NCI-H526 treated with DMSO at 0.1 percent for 48 hours (cell line): ENCODE measurements at places on chromosomes 13 and 19.

DNA sequence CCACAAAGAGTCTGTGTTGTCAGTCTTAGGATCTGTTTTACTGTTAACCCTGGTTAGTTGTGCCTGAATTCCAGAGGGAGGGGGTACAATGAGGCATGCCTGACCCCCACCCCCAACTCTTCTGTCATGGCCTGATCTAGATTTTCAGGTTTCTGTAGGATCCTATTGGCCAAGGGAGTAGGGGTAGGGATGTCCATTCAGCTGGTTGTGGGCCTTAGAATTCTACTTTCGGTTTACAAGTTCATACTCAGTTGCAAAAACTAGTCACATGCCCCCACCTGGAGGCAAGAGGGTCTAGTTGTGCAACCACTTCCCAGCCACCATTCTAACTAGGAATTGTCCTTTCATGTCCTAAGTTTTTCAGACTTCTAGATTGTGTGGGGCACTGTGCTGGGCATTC is 94.3 kb upstream of the MBNL2 start:
- DNase-seq, result no peak

GRCh38 chr19:16071072-16071691 is 5.1 kb upstream of the TPM4 start:
- DNase-seq, result no peak

- DNase-seq, result no peak
Measured at GRCh38 chr19:50242581-50242980, 39.2 kb downstream of the MYH14 start.

DNA sequence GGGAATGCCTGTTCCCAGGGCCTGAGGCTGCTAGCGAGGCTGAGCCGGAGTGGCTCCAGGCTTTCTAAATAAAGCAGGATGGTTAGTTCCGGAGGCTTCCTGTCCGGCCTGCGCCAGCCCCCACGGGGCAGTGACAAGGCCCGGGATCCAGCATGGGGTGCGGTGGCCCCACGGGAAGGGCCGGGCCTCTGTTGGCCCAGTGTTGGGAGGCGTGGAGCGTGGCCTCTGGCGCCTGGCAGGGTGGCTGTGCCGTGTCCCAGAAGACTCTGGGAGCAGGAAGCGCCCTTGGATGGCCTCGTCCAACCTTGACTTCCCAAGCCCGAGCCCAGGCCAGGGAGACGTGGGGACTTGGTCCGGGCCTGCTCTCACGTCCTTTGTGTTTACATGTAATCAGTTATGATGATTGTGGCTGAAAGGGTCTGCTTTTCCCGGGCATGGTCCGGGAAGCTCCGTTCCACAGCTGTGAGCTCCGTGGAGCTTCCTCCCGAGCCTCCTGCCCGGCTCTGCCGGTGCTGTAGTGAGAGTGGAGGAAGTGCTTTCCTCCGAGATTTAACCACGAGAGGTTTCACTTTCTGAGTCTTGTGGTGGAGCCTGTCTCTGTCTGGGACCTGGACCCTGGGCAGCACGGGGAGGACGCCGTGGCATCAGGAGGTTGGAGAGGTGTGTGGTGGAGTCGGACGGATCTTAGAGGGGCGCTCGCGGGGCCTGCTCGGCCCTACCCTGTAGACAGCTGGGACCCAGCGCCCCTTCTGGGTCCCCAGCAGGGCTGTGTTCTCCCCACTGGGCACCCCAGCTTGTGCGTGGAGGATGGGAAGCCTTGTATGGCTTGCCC is 4.6 kb downstream of the GNA11 start:
- DNase-seq, result no peak

GRCh38 chr19:30999726-31000125 is 349.5 kb downstream of the TSHZ3 start:
- DNase-seq, result no peak

DNA sequence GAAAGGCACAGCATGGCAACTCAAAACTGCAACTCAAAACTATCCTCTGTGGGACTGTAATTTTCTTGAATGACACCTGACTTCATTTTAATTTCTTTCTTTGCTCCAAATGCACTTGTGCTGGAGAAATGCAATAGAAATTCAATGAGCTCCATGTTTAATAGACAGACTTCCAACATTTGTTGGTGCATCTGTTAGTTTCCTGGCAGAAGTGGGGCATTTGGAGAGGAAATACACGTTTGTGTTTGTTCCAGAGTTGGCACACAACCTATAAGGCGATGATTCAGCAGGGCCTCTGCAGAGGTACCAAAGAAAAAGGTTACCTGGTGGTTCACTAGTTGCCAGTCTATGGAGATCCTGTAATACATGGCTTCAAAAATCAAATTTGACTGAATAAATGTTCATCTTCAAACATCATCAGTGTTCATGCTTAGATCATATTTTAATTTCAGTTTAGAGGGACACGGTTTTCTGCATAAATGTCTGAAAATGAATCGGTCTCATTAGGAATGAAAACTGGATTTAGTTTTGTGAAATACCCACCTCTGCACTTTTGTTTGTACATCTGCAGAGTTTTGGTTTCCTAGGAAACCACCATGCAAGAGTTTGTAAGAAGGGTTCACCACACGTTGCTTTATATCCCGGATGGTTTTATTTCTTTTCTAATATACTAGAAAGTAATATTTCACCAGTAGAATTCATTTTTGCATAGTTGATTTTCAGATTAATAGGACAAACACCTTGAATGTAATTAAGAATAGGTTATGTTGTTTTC is 21.8 kb upstream of the OBI1 start:
- peak; percentile 81 for DNase-seq
